ENCODE measurements at places on chromosomes 11 and 22. TPM values are rescaled to one million over a fixed set of nuclear protein-coding genes. Genes with fewer than 3 reads are reported as not detected.

DNA sequence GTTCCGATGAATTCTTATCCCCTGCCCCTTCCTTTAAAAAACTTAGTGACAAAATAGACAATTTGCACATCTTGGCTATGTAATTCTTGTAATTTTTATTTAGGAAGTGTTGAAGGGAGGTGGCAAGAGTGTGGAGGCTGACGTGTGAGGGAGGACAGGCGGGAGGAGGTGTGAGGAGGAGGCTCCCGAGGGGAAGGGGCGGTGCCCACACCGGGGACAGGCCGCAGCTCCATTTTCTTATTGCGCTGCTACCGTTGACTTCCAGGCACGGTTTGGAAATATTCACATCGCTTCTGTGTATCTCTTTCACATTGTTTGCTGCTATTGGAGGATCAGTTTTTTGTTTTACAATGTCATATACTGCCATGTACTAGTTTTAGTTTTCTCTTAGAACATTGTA, 12.0 kb downstream of the CCND1 start:
- H3K27me3 ChIP-seq, result no peaks in the 10 kb centered on the region
- H3K27ac ChIP-seq, result no peak overlapping the region
- H3K36me3 ChIP-seq, result peaks cover 4% of the 10 kb centered on the region
- DNase-seq, result no peak

OR2AG1 gene
- not detected for total RNA-seq

GGTLC2 gene
- total RNA-seq, result not detected

DNA sequence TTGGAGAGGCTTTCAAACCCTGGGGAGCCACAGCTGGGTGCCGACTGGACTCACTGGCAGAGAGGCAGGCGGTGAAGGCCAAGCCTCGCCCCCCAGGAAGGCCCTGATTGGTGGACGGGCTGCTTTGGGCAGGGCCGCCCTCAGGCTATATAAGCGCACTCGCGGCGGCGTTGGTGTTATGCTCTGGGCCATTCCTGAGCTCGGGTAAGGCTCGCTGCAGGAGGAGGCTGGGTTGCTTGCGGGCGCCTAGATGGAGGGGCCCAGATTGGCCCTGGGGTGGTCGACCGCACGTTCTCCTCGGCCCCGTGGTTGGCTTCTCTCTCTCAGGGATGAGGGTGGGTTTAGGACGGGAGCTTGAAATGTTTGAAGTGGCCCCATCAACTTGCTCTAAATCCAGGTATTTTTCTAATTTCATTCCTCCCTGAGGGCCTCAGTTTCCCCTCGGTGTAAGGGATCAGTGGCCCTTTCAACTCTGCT, at the start of gene SPDYC:
SPDYC (plus strand) TSS at position 176 of the 477 bp plus-strand sequence. CDS start 1,125 bp downstream, outside the sequence.
- no peaks in the 10 kb centered on the region for H3K27me3 ChIP-seq
- H3K4me3 ChIP-seq, result no peak within 1 kb of the TSS
- no peak within 1 kb of the TSS for H3K27ac ChIP-seq
- no peak for DNase-seq
- peaks cover 7% of the 10 kb centered on the region for H3K4me1 ChIP-seq

Data from lung (tissue), 17 donors.